ENCODE measurements at places on chromosomes 12 and 14.

DNA sequence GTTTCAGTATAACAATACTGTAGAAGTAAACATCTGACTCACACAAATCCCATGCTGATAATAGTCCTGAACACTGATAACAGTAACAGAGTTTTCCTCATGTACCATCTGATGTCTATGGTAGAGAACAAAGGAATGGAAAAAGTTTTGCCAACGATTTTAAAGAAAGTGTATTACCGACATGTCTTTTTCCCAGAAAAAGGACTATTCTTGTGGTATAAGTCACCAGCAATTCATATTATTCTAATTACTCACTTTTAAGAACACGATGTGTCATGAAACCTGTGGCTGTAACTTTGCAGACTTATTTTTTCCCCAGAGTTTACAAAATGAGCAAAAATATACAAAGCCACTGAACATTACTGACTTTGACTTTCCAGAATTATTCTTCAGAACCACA is 40.1 kb upstream of the DCN start:
- DNase-seq = no peak

GRCh38 chr12:49909826-49910225 is 6.1 kb upstream of the FAIM2 start:
- no peak for DNase-seq

GRCh38 chr12:93880853-93881522 is 203.8 kb downstream of the CRADD start:
- DNase-seq = no peak

DNA sequence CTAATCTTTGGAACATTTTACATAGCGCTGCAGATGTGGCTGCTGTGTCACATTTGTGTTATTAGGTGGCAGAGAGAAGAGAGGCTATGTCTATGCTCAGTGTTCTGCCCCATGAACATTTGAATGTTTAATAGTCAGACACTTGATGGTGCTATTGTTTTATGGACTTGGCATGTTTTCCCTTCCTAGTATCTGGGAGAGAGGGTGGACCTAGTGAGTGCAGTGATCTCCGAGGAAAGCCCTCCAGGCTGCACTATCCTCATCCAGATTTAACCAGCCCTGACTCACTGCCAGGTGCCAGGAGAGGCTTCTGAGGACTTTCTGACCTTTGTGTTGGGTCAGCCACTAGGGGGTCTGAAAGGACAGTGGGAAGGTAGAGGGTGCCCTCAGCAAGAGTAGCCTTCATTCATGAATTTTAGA is 24.3 kb downstream of the ZFC3H1 start:
- DNase-seq = no peak

DNA sequence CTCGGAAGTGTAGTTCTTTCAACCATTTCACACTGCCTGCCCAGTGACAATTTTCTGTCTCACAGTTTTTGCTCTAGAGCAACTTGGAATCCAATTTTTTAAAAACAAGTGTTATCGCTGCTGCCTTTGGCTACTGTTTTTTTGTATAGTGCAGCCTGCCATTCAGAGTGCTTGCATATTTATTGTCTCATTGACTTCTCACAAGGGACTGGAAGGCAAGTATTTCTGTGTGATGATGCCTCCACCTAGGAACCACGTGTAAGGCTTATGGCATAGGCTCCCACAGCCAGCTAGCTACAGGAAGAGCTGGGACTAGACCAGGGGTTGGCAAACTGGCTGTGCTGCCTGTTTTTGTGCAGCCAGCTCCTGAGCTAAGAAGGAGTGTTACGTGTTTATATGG is 903 bp downstream of the PARPBP start:
- no peak for DNase-seq

DNA sequence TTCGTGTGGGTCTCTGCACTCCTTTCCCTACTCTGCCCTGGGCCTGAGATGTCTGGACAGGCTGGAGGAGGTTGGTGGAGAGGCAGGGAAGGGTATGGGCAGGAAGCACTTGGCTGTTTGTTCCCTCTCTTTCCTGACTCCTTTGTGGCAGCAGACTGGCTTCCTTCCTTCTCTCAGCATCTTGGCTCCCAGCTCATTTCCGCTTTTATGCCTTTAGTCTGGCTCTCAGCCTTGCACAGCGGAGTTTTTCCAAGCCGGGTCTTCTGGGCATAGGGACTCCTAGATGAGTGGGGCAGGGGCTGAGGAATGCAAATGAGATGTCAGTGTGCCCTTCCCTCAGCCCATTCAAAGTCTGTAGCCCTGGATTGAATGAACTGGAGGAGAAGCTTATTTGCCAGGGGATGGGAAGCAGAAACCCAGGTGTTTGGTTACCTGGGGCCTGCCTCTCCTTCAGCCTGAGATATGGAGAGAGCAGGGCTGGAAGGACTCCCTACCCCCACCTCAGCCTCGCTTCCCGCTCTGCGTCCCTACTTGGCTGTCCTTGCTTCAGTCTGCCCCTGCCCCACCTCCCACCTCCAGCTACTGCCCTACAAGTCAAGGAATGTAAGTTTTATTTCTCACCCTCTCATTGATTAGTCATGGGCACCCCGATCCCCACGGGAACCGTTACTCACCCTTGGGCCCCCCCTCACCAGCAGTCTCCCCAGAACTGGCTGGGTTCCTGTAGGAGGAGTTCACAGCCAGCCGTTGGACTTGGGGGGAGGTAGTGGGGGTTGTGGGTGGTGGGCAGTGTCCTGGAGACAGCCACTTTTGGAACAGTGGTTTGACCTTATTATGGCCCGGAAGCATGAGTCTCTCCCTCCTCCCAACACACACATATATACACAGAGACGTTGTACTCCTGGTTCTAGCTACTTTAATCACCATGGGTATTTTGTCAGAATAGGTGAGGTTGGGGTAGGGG is 9.3 kb upstream of the ITGA5 start:
- no peak for DNase-seq

DNA sequence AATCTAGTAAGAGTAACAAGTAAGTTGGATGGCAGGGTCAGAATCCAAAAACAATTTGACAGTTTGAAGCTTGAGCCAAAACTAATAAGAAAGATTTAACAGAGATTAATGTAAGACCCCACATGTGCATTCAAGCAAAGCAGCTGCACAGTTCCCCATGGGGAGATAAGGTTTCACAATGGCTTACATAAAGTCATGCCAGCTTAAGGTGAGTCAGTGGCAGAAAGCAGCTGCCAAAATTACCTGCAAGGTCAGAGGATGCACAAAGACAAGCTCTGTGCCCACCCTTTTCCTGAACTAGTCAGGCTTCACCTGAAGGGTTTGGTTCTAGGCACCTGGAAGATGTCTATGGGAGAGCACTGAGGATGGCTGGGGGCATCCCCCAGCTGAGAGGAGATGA is 36.6 kb upstream of the KRT77 start:
- no peak for DNase-seq

GRCh38 chr12:3885277-3886094 is 12.3 kb upstream of the PARP11 start:
- DNase-seq = no peak

GRCh38 chr14:37482428-37482827 is 112.6 kb downstream of the FOXA1 start:
- DNase-seq = no peak

GRCh38 chr14:24409192-24409591 is 10.4 kb downstream of the NYNRIN start:
- DNase-seq = no peak

DNA sequence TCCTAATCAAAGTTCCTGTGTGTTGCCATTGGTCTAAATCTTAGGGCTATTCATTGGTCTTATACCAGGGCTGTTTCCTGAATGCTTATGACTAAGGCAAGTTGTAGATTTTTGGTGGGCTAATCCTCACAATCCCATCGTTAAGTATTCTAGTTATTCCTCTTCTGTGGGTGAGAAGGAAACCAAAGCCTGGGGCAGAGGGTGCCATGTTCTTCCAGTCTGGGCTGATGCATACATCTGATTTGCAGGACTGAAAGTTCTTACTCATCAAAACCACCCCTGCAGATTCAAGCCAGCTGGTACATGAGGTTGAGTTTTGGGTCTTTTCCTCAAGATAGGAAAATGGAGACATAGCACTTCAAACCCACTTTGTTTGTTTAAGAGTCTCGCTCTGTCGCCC is 25.7 kb downstream of the PPP1CC start:
- DNase-seq = no peak

DNA sequence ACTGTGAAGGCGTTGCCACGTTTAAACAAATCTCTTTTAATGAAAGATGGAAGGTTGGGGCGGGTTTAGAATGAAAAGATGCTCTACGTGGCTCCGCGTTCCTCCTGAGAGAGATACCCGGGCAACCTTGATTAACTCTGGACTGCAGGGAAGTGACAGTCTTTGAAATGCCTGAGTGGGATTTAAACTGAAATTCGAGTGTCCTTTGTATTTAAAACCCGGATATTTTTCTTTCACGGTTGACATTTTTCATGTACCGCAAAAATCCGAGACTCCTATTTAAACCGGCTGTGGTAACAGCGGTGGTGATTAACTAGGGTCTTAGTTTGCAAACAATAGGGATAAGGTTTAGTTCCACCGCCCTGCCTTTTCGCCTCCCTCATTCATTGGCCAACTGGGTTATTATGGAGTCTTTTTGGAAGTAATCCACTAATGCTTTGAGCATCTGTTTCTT is 707 bp downstream of the G2E3 start:
- DNase-seq = no peak

GRCh38 chr14:102878970-102879460 is 43.4 kb upstream of the AMN start:
- DNase-seq = no peak

DNA sequence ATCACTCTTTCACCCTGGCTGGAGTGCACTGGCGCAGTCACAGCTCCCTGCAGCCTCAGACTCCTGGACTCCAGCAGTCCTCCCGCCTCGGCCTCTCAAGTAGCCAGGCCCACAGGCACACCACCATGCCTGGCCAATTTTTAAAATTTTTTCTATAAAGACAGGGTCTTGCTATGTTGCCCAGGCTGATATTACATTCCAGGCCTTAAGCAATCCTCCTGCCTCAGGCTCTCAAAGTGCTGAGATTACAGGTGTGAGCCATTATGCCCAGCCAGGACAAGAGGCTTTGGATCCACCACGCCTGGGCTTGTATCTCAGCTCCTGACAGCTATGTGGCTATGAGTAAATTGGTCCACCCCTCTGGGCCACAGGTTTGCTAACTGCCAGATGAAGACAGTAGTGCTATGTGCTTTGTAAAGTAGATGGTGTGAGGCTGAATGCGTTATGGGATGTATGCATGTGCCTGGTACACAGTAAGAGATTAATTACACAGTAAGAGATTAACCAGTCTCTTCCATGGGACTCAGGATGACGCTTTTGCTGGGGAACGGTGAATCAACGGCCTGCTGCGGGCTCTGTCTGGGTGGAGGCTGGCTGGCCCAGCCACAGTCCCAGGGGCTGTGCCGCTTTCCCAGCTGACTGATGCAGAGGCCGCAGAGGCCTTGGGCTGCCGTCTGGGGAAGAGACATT is 53.3 kb upstream of the NCOR2 start:
- DNase-seq = no peak

- no peak for DNase-seq
Observed at GRCh38 chr14:34247605-34248004, 214.4 kb downstream of the SPTSSA start.

DNA sequence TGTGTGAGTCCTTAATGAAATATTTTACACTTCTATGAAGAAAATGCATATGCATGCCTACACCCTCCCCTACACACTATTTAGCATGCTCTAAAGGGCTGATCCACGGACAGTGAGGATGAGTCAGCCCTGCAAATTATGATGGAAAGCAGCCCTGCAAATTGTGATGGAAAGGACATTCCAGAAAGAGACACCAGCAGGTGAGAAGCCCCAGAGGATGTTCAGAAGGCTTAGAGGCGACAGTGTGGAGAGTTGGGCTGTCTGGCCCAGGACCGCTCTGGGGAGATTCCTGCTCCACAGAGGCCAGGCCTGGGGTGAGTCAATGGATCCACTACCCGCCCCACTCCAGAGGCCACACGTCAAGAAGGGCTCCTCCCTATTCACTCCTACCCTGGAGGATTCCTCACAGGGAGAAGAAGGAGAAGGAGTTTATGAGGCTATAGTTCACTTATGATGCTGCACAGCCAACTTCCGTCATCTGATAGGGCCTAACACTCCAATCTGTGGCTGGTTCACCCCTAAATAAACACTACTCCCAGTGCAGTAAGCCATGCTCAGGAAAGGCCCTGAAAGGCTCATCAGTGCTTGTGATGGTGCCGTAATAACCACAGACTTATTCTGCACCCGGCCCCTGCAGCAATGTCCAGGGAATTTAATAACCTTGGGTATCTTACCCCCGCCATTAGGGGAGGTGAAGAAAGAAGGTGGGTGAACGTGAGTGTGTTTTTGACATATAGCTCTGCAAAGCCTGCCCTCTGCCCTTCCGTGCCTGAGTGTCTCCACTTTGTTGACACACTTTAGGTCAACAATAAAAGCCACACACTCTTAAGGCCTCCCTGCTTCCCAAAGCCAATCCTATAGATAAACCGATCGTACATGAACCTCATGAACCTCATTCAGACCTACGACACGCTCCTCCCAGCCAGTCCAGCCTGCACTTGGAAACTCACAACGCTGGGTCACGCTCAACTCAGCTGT is 46.4 kb downstream of the CLMN start:
- DNase-seq = no peak
